ENCODE measurements at places on chromosomes 5 and 9. TPM values are rescaled to one million over a fixed set of nuclear protein-coding genes. Genes with fewer than 3 reads are reported as not detected.
A peak's percentile ranks its signal among the peaks of the same experiment; 100 is the strongest.

DNA sequence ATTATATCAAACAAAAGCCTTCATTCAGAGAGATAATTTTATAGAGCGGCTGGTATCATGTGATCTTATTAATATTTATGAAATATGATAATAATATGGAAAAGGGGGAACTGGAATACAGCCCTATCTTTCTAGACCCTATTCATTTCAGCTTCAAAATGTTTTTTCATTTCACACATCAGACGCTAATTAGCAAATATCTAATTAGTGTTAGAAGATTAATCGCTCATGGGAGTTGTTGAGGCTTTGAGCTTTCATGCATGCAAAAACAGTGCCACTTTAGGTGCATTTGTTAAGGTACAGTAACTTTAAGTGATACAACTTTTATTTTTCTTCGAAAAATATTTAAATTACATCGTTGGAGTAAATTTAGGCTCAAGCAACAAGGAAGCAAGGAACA lies 751.7 kb upstream of the WWC1 start:
- DNase-seq = no peak
- no peaks in the 10 kb centered on the region for H3K27me3 ChIP-seq
- no peak overlapping the region for H3K27ac ChIP-seq

DNA sequence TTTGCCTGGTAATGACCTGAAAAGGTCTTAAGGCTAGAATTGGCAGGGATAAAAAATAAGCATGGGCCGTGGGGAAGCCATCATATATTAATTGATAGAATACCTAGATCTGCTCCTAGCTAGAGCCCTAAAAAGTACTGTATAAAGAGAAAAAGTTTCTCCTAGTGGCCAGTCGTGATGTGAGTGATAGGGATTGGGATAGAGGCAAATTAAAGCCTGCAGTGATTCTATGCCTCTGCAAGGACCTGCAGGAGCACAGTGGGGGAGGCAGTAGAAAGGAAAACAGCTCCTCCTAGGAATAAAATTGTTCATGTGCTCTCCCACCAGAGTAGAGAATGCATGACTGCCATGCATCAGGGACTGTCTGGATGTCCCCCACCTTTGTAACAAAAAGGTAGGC lies 56.2 kb upstream of the FTMT start:
- no peak overlapping the region for H3K27ac ChIP-seq
- no peaks in the 10 kb centered on the region for H3K36me3 ChIP-seq
- H3K27me3 ChIP-seq = no peaks in the 10 kb centered on the region
- DNase-seq = no peak
- no peak overlapping the region for H3K4me3 ChIP-seq

ECSCR gene
- 0.25 TPM for total RNA-seq

DNA sequence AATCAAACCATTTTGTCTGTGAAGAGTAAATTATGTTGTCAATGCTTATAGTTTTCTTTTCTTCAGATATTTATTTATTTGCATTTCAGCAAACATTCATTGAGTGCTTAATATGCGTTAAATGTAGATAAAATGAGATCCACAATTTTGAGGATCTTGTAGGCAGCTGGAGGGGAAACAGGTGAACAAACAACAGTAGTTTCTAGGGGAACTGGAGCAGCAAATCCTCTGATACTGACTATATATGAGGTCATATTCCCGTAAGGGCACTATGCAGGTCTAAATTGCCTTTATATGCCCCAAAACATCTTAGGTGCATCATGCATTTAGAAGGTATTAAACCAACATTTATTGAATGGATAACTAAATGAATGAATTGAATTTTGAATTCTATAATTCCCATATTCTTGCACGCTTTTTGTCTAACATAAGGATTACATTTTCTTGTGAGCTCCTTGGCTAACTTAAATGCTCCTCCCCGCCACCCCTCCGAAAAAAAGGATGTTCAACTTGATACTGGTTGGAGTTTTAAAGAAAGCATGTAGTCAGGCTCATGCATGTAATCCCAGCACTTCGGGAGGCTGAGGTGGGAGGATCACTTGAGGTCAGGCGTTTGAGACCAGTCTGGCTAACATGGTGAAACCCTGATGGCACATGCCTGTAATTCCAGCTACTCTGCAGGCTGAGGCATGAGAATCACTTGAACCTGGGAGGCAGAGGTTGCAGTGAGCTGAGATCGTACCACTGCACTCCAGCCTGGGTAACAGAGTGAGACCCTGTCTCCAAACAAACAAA lies 299.8 kb downstream of the TMEM38B start:
- H3K36me3 ChIP-seq = no peaks in the 10 kb centered on the region
- no peak overlapping the region for H3K4me3 ChIP-seq
- no peaks in the 10 kb centered on the region for H3K27me3 ChIP-seq
- no peak overlapping the region for H3K27ac ChIP-seq

DNA sequence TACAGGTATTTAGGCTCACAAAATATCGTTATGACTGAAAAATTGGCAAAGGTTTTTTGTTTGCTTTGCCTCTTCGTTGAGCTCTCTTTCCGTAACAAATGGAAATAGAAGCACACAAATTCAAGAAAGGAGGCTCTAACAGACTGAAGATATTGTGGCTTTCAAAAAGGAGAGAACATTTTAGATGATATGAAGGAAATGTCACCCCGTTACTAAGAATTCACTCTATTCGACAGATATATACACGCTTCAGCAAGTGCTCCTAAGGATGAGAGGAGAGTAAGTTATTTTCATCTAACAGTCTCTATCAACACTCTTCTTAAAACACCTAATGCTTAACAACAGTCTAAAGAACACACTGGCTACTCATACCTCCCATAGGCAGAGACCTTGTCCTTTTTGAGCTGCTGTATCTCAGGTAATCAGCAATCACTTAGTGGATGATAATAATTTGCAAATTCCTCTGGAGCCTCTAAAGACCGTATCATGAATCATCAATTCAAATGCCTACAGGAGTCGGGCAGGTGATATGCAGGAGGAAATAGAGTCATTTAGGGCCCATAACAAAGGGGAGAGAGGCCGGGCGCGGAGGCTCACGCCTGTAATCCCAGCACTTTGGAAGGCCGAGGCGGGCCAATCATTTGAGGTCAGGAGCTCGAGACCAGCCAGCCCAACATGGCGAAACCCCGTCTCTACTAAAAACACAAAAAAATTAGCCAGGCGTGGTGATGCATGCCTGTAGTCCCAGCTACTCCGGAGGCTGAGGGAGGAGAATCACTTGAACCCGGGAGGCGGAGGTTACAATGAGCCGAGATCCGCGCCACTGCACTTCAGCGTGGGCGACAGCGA lies 1.4 kb upstream of the HSDL2 start:
- H3K27me3 ChIP-seq = no peaks in the 10 kb centered on the region
- H3K4me3 ChIP-seq = peak overlapping the region; percentile 87
- H3K4me1 ChIP-seq = peaks cover 31% of the 10 kb centered on the region
- DNase-seq = peak; percentile 54
- H3K36me3 ChIP-seq = no peaks in the 10 kb centered on the region
- H3K27ac ChIP-seq = peak overlapping the region; percentile 98

DNA sequence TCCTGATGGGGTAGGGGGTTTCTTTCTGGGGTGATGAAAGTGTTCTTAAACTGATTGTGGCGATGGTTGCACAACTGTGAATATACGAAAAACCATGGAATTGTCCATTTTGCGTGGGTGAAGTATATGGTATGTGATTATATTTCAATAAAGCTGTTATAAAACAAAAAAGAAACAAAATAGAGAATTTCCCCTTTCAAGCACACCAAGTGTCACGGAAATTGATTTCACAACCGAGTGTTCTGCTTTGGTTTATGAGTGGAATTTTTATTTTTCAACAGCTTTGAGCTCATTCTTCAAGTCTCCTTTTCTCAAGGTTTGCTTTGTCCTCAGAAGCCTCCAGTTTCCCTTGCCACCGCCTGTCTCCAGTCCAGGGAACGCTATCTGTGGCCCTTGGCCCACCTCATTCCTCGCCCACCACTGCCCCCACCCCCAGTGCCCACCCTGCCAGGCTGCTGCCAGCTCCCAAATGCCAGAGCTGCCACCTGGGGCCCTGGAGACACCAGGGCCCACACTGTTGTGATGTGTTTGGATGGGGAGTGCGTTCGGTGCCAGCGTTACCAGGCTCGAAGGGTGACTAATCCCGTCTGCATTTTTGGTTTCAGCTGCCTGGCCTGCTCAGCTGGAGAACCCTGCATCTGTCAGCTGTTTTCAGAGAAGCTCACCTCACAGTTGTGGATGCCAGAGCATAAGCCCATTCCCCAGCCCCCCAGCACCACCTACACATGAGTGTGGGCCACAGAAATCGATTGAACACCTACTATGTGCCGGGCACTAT lies 30.4 kb downstream of the DUSP1 start:
- peaks cover 3% of the 10 kb centered on the region for H3K4me1 ChIP-seq
- H3K36me3 ChIP-seq = no peaks in the 10 kb centered on the region
- no peak for DNase-seq
- H3K27ac ChIP-seq = no peak overlapping the region
- no peaks in the 10 kb centered on the region for H3K27me3 ChIP-seq

INSL6 gene
- not detected for total RNA-seq

GRXCR2 gene
- not detected for total RNA-seq

DNA sequence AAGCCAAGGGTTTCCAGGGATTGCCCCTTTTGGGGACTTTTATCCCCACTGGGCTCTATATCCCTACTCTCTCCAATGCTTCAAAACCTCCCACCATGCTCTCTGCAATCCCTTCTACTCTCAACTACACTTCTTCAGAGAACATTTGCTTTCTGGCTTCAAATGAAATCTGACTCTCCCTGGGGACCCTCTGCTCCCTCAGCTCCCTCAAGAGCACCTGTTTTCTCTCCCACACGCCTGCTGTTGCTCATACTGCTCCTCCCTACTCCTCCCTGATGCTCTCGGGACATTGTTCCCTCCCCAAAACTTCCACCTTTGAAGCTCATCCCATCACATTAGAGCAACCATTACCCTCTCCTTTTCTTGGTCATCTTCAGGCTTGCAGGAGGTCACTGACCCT lies 344.9 kb downstream of the CDK5RAP2 start:
- H3K27me3 ChIP-seq = peaks cover 2% of the 10 kb centered on the region
- H3K27ac ChIP-seq = no peak overlapping the region
- no peak for DNase-seq
- H3K4me1 ChIP-seq = no peaks in the 10 kb centered on the region
- H3K36me3 ChIP-seq = no peaks in the 10 kb centered on the region

- no peak overlapping the region for H3K4me3 ChIP-seq
- H3K27me3 ChIP-seq = no peaks in the 10 kb centered on the region
- H3K27ac ChIP-seq = no peak overlapping the region
- DNase-seq = no peak
- H3K4me1 ChIP-seq = no peaks in the 10 kb centered on the region
These were observed 265.4 kb downstream of the EDIL3 start for GRCh38 chr5:84119252-84119651.

DNA sequence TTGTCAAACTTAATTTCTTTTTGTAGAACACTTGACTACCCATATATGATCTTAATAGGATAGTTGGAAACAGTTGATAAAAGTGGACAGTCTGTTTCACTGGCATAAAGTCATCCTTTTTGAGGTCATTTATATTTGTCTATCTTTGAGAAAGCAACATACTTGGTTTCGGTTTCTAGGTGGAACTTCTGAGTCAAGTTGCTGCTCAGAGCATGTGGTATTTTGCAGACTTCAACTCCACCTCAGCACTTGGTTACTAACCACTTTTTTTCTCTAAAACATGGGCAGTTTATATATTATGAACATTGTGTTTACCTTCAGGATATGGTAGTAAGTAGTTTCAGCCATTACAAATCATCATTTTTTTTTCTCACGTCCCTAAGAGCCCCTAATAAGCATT lies 1749.0 kb upstream of the C9orf72 start:
- H3K36me3 ChIP-seq = no peaks in the 10 kb centered on the region
- no peaks in the 10 kb centered on the region for H3K4me1 ChIP-seq

DNA sequence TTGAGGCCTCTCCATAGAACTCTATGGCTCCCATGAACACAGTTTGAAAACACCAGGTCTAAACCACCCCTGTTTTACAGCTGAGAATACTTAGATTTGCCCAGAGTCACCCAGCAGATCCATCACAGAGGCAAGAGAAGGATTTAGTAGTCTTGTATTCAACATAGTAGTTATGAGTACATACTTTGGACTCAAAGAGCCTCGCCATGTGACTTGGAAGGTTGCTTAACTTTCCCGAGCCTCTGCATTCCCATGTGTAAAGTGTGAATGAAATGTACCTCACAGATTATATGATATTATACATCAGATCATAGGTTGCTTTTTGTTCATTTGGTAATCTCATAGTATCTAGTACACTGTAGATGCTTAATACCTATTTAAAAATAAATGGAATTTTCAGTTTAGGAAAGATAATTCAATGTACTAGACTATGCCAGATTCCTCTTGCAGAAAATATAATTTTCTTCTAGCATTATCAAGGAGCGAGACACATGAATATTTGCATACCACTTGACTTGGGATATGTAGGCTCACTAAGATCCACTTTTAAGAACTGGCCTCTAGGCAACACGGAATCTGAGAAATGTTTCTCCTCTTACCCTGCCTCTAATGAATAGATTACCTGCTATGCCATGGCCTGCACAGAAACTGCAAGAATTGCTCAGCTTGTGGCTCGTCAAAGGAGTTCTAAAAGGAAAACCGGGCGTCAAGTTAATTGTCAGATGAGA lies 18.6 kb downstream of the TDRD7 start:
- no peak for DNase-seq
- peaks cover 3% of the 10 kb centered on the region for H3K36me3 ChIP-seq
- H3K4me1 ChIP-seq = peaks cover 2% of the 10 kb centered on the region
- no peaks in the 10 kb centered on the region for H3K27me3 ChIP-seq

- no peak overlapping the region for H3K4me3 ChIP-seq
- H3K4me1 ChIP-seq = no peaks in the 10 kb centered on the region
- H3K27me3 ChIP-seq = no peaks in the 10 kb centered on the region
- no peaks in the 10 kb centered on the region for H3K36me3 ChIP-seq
- H3K27ac ChIP-seq = no peak overlapping the region
These were observed 30.8 kb upstream of the KCNN2 start for GRCh38 chr5:114330916-114331531.

DNA sequence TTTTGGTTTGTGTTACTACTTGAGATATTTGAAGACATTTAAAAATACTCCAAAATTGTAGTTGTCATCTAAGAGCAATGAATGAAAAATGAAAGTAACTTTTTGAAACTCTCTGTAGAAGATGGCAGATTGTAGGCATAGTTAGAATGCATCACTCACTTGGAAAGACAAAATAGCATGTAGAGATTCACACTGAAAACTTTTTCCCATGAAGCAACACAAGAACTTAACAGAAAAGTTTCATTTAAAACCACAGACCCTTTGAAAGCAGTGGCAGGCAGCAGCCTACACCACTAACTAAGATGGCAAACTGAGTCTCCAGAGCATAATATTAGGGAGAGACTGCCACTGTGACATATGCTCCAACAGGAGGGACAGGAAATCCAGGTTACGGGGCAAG lies 18.9 kb upstream of the FAM174A start:
- no peak overlapping the region for H3K4me3 ChIP-seq
- no peaks in the 10 kb centered on the region for H3K27me3 ChIP-seq
- H3K27ac ChIP-seq = no peak overlapping the region
- H3K36me3 ChIP-seq = peaks cover 5% of the 10 kb centered on the region

DNA sequence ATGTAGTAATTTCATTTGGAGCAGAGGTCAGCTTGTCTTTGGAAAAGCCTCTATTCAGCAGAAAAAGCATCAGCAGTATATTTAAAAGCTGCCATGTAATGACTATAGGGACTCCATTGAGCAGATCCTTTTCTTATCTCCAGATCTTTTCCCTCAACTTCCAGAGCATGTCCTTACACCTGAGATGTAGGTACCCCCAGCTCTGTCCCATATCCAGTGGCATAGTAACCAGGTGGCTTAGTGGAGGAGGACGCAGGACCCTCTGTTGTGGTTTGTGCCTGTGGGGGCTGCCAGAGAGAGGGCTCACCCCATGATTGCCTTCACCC lies 61.5 kb downstream of the RCL1 start:
- no peak overlapping the region for H3K27ac ChIP-seq
- no peaks in the 10 kb centered on the region for H3K27me3 ChIP-seq
- H3K4me3 ChIP-seq = no peak overlapping the region

NELFB gene
- 50.9 TPM for total RNA-seq

- DNase-seq = no peak
- H3K27me3 ChIP-seq = peaks cover 5% of the 10 kb centered on the region
- H3K4me3 ChIP-seq = no peak overlapping the region
- no peaks in the 10 kb centered on the region for H3K4me1 ChIP-seq
These were observed 124.5 kb upstream of the FST start for GRCh38 chr5:53355931-53356330.

All from activated CD8-positive, alpha-beta T cell treated with anti-CD3 and anti-CD28 coated beads for 36 hours (primary cell).